ENCODE measurements at places on chromosomes 3 and 15.

- no peak for DNase-seq
Measured at GRCh38 chr3:39457361-39457760, 10.1 kb upstream of the MOBP start.

DNA sequence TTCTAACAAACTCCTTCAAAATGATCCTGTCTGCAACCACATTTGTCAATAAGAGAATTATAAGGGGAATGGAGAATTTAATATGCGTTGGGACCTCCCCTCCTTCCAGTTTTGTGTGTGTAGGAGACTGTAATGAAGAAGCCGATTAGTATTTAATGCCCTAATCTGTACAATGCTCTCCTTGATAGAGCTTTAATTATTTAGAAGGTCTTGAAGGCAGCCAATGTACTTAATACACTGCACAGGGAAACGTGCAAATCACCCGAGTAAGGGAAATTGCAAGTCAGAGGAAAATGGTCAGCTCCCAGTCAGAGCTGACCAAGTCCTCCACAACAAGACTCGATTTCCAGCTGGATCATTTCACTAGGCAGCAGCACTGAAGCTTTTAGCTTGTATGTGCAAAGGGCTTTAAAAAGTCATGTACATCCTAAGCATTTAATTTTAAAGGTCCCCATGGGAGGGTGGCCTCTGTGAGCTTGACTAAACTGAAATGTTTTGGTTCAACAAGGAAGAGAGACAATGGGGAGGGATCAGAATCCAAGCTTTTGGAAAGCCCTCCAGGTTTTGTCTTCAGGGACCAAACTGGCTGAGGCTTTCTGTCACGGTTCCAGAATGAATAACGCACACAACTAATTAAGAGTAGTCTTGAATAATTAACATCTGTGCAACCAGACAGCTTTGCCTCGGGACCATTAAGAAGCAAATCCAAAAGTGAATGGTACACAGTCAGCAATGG, 159.8 kb upstream of the MITF start:
- peak; percentile 69 for DNase-seq

DNA sequence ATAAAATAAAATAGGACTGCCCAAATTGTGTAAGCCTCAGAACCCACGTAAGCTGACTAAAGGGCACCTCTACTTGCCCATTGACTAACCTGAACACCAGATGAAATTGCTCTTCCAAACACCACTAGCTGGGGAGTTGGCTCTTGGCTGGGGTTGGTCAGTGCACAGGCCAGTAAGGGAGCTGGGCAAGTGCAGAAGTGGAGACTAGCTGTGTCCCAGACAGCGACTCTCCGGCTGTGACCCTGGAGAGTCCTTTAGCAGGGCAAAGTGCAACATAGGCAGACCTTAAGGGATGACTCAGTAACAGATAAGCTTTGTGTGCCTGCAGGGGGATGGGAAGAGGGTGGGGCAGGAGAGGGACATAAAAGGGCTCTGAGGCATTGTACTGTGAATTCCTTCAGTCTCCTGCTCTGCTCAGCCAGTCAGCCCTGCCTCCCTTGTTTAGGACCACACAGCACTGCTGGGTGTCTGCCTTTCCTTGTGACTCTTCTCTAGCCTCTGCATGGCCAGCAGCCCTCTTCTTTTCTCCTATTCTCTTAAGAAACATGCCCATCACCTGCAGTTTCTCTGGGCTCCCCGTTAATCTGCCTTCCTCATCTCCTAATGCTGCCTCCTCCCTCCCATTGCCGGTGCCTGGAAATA, 13.2 kb downstream of the NR1I2 start:
- no peak for DNase-seq

GRCh38 chr15:41530363-41530956, 13.6 kb downstream of the RPAP1 start:
- DNase-seq = no peak

GRCh38 chr3:113897373-113897777, 50.4 kb upstream of the ZDHHC23 start:
- no peak for DNase-seq

GRCh38 chr3:5115506-5116162, 6.5 kb upstream of the ARL8B start:
- no peak for DNase-seq

GRCh38 chr3:72520690-72521308, 327.4 kb downstream of the SHQ1 start:
- DNase-seq = no peak

DNA sequence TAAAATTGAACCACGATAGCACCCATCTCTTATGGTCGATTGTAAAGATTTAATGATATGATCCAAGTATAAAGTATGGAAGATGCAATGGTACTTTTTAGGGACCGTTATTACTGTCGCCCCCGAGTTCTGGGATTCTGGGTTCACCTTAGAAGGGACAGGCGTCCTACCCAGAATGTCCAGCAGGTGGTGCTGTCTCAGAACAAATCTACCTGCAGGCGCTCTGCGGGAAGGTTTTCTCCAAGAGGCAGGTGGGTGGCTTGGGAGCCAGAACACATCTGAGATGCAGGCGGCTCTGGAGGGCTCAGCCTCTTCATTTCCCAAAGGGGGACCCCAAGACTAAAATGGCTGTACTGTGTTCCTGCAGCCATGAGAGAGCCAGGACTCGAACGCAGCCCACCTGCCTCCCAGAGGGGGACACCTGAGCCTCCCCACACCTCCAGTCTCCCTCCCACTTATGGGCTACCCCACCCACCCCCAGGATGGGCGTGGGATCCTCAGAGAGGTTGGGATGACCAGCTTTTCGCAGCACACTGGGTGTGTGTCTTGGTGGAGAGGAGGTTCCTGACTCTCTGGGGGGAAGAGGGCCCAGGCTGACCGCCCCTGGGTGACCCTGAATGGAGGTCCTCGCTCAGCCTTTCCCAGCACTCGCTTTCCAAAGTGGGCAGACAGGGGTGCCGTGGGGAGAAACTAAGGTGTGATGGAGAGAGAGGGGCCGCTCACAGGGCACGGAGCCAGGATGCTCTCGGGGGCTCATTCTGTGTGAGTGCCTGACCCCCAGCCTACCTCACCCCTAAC, 28.1 kb upstream of the CORO2B start:
- DNase-seq = peak; percentile 48

- DNase-seq = no peak
Measured at GRCh38 chr3:110341047-110341446, 730.6 kb upstream of the NECTIN3 start.

DNA sequence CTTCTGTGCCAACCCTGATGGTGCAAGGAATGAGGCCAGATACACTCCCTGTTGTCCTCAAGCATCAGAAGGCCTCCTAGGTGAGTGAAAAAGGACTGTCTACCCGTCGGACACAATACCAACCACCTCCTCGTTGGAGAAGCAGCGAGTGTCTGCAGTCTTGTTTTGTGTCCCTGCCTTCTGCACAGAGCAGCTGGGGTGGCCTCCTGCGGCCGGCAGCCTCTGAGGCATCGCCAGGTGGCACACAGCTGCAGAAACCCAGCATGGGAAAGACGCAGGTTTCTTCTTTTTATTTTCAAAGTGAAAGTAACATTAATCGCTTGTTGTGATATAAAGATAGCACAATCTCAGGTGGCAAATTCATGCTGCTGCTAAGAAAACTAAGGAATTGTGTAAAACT, 509.9 kb downstream of the OCA2 start:
- no peak for DNase-seq

DNA sequence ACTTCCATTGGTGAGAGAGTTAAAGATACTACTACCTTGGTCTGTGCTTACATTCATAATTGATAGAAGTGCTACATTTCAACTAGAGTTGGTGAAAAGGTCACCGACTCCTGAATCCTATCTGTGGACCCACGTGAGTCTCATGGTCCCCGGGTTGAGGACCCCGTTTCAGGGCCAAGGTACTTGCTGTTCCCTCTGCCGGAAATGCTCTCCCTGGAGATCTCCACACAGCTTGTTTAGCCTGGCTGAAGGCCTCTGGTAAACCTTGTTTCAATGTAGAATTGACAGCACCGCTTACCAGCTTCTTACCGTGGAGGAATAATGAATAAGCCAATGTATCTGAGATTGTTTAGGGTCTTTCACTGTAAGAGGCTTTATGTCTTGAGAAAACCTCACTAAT, 226.0 kb upstream of the GOLGA6L4 start:
- DNase-seq = no peak

- DNase-seq = no peak
Measured at GRCh38 chr3:172716476-172716875, 5.6 kb upstream of the NCEH1 start.

Measured in right renal pelvis (tissue), 4 donors.